ENCODE measurements at places on chromosomes 16 and 17.

GRCh38 chr17:54920819-54921218 lies 20.2 kb downstream of the TOM1L1 start:
- no peak for DNase-seq

- DNase-seq = no peak
Observed at GRCh38 chr16:13793841-13794409, 126.0 kb upstream of the ERCC4 start.

GRCh38 chr17:49501496-49501895 lies 6.4 kb downstream of the NGFR start:
- no peak for DNase-seq

- DNase-seq = no peak
Observed at GRCh38 chr17:65441053-65441605, 120.3 kb downstream of the AXIN2 start.

DNA sequence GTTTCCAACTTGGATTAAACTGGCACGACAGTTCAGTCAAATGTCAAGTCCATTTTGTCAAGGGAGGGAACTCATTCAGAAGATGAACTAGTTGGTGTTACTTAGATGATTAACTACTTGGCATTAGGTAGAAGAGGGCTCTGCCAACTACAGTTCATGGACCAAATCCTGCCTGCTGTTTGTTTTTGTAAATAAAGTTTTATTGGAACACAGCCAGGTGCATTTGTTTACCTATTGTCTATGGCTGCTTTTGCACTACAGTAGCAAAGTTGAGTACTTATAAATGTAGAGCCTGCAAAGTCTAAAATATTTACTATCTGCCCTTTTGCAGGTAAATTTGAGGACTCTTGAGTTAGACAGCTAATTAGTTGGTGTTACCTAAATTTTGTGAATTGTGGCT lies 410.0 kb downstream of the MAF start:
- no peak for DNase-seq

DNA sequence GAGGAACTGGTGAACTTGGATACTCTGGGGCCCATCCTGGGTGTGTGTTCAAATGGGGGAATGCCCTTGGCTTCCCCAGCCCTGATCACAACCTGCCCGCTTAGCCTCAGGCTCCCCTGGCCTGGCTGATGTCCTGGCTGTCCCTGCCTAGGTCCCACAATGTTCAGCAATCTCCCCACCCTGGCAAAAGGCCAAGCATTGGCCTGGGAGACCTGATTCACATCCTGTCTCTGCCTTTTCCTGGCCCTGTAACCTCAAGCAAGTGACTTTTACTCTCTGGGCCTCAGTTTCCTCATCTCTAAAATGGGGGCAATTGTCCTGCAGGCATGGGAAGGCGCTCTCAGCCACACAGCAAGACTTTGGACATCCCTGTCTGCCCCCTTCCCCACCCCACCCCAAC lies 14.4 kb downstream of the CPNE2 start:
- DNase-seq = no peak

- no peak for DNase-seq
Observed at GRCh38 chr16:10181196-10182162, 749 bp downstream of the GRIN2A start.

DNA sequence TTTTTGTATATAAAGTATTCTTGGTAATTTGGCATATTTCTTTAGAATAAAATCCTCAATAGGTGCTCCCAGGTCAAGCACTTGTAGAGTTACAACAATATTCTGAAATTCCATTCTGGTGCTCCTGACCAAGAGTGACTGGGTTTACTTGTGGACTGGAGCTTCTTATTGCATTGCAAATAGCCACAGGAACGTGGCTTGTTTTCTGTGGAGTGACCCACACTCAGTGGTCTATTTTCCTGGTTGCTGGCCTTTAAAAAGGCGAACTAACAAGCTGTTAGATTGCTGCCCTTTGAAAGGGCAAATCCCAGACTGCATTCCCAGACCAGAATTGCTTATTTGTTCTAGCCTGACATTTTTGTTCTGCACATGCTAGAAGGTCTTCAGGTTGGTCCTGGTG lies 658.8 kb upstream of the GOT2 start:
- no peak for DNase-seq
